ENCODE measurements at places on chromosomes 4 and X.

- no peak for DNase-seq
These were observed 481.7 kb downstream of the NAF1 start for GRCh38 chr4:162684998-162685397.

DNA sequence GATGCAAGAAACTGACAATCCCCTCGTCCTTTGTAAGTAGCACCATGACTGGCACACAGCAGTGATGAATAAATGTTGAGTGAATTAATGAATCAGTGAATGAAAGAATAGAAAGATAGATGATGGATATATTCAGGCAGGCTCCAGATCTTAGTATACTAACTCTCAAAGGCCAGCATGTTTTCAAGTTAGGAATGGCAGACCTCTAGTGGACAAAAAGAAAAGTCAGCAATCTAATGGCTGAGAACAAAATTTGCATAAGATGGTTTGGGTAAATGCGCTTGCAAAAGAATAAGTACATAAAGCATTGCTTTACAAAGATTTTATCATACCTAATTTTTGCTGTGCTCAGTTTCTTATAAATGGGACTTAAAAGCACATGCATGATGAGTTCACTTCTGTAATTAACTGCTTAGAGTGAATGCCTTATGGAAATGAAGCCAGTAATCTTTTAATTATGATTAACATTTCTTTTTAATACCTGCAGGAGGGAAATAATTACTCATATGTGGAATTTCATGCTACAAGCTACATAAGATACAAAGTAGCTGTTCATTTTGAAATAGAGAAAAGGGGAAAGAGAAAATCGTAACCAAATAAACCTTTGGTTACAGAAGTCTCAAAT, 126.9 kb upstream of the GPRIN3 start:
- DNase-seq, result peak; percentile 50

- DNase-seq, result no peak
These were observed 873.8 kb downstream of the GLUD2 start for GRCh38 chrX:121921258-121921657.

DNA sequence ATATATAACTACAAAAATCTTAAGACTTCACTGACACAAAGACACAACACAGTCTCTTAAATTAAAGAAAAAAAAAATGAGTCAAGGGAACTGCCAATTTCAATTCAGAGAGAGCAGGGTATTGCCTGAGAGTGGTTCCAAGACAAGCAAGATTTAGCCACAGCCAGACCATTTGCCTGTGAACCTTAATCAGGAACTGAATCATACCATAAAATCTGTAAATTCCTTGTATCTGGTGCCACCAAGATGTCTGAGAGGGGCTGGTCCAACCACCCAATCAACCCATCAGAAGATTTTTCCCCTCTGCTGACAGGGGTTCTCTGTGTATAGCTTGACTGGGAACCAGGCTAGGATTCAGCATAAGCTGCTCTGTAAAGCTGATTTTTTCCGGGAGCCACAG, 159.2 kb downstream of the CPEB2 start:
- no peak for DNase-seq

DNA sequence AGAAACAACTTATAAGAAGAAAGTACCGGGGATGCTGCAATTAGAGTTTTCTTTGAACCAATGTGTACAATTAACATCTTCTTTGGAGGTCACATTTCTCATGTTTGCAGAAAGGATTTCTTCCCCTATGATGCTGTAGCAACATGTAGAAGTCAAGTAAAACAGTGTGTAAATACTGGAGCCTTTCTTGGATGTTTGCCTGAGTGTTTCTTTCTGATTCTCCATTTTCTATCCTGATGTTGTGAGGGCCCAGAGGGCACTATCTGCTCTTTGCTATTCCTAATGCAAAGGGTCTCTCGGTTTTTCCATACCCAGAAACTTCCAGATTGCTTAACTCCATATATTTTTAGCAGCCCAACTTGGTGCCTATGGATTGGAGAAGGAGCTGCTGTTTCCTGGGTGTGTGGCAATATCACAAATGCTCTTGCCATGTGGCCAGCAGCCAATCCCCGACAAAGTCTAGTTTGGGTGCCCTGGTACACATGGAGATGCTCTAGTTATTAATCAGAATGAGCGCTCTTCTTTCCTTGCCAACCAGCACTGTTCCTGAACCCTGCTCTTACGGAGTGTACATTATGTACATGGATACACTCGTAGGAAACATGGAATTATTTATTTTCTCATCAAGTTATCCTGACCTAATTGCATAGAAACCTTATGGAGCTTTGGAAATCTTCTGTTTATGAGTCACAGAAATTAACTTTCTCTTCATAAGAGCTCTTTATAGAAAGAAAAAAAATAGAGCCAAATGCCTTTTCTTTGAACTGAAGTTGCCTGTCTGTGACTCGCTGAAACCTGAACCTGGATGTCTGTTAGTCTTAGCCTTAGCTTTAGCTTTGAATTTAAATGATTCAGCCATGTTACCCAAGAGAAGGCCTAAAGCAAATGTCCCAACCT, 67.0 kb upstream of the GPC4 start:
- peak; percentile 85 for DNase-seq

DNA sequence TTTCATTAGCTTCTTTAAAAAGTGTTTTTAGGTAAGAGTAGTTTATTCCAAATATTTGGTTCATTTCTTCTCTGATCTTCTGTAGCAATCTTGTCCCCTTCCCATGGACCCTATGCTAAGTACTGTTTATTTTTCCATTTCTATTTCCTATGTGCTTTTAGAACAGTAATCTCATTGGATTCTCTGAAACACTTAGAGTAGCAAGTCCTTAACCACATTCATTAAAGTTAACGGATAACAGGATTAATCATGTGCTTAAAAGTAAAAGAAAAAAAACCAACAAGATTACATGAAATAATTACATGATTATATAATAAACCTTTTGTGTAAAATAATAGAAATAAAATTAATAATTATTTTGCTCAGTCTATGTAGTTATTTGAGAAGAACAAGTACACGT, 929.7 kb downstream of the C4orf33 start:
- DNase-seq, result no peak

- DNase-seq, result no peak
These were observed 441 bp upstream of the ARHGAP4 start for GRCh38 chrX:153926552-153926857.

DNA sequence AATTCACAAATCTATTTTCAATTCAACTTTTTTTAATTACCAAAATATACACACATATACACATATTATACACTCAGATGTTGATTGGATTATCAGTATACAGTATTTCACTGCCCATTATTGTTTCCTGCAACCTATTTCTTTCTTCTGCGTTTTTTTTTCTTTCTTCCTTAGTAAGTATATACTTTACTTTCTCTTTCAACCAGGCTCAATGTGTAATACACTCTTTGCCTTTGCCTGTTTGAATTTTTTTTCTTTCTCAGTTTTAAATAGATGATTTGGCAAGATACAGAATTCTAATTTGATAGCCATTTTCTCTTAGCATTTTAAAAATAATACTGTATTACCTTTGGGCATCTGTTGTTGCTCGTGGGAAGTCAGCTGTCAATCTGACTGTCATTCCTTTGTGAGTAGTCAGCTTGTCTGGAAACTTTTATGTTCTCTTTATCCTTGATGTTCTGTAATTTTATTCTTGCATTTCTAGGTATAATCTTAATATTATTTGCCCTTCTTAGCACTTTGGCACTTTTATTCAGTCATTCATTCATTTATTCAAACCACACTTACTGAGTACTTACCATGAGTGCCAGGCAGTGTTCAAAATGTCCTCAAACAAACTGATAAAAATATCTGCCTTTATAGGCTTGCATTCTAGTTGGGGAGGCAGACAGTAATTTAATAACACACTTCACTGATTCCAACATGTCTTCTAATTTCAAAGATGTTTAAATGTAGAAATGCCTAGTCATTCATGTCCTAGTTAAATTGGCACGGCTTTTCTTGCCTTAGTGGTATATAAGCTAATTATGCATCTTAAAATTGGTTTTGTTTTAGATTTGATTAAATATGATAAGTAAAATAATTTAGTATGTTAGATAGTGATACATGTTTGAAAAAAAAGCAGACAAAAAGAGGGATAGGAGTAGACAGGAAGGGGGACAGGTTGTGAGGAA, 3.7 kb downstream of the USP38 start:
- peak; percentile 16 for DNase-seq

DNA sequence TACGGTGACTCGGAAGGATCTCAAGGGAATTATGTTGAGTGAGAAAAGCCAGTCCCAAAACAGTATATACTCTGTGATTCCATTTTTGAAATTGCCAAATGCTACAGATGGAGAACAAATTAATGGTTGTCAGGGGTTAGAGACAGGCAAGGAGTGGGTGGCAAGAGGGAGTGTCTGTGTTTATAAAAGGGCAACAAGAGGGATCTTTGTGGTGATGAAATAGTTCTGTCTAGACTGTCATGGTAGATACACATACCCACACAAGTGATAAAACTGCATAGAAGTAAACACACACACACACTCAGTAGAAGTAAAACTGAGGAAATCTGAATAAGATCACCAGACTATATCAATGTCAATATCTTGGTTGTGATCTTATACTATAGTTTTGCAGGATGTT, 92.7 kb downstream of the CD99L2 start:
- DNase-seq, result no peak

GRCh38 chr4:39976945-39977488, 694 bp downstream of the PDS5A start:
- no peak for DNase-seq

GRCh38 chrX:9844936-9845577, 58.8 kb downstream of the SHROOM2 start:
- no peak for DNase-seq

GRCh38 chr4:81632581-81633299, 161.0 kb upstream of the RASGEF1B start:
- DNase-seq, result peak; percentile 55

Measured in fibroblast of mammary gland (primary cell).